Cardiac septum (tissue), 1 donor: ENCODE measurements at places on chromosomes 4 and X. TPM values are rescaled to one million over a fixed set of nuclear protein-coding genes. Genes with fewer than 3 reads are reported as not detected.

RAB33A gene
- 1.2 TPM for total RNA-seq

DNA sequence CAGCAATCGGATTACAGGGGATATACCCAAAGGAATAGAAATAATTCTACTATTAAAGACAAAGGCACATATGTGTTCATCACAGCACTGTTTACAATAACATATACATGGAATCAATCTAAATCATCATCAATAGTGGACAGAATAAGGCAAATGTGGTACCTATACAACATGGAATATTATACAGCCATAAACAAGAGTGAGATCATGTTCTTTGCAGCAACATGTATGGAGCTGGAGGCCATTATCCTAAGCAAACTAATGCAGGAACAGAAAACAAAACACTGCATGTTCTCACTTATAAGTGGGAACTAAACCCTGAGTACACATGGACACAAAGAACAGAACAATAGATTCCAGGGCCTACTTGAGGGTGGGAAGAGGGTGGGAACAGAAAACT, 163.2 kb downstream of the CFAP299 start:
- DNase-seq, result no peak

GRCh38 chr4:139809757-139810140, 144.1 kb downstream of the MGST2 start:
- DNase-seq, result no peak

DNA sequence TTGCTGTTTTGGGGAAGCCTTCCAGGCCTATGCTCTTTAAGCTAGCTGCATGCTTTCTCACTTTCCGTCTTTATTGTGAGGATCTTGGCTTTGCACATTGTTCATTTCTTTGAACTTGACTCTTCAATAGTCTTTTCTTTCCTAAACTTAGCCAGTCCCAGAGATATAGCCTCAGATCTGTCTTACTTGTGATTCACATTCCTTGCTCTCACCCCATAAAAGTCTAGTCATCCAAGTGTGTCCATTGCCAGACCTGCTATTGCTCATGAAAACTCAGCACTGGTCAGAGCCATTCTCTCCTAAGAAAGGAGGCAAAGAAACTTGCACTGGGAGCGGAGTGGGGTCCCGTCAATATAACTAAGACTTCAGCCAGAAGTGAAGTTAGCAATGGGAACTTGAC, 275.0 kb upstream of the CTSO start:
- DNase-seq, result no peak

- no peak for DNase-seq
Measured at GRCh38 chr4:76905521-76905920, 7.6 kb upstream of the SOWAHB start.
